Airway epithelial cell (primary cell): ENCODE measurements at places on chromosomes 6 and 20. TPM values are rescaled to one million over a fixed set of nuclear protein-coding genes. Genes with fewer than 3 reads are reported as not detected.

The ZSCAN31 gene
- total RNA-seq = 4.2 and 5.0 TPM in 2 replicates

The LAMA4 gene
- 1.7 and 2.9 TPM in 2 replicates for total RNA-seq

The KCNQ5 gene
- total RNA-seq = 1.5 and 3.0 TPM in 2 replicates

The RGS17 gene
- total RNA-seq = 3.3 and 3.6 TPM in 2 replicates

The ADGB gene
- total RNA-seq = not detected in 2 replicates

The SNAP91 gene
- not detected in 2 replicates for total RNA-seq

The PTCRA gene
- not detected in 2 replicates for total RNA-seq

The KCNG1 gene
- 23.8 and 24.0 TPM in 2 replicates for total RNA-seq

The SNHG17 gene
- 25.0 and 30.8 TPM in 2 replicates for total RNA-seq

The CST5 gene
- total RNA-seq = not detected in 2 replicates

The ZSCAN23 gene
- total RNA-seq = 0.74 and 1.4 TPM in 2 replicates

The OXT gene
- not detected in 2 replicates for total RNA-seq

The MOXD1 gene
- 0.88 and 1.6 TPM in 2 replicates for total RNA-seq

The CAP2 gene
- total RNA-seq = 2.3 and 3.7 TPM in 2 replicates

The KCNQ2 gene
- total RNA-seq = not detected in 2 replicates

The SAMD3 gene
- not detected in 2 replicates for total RNA-seq

The EFCAB8 gene
- total RNA-seq = not detected in 2 replicates

The C6orf15 gene
- 0.35 and 2.0 TPM in 2 replicates for total RNA-seq

The SLC22A2 gene
- total RNA-seq = not detected in 2 replicates

The GSTA2 gene
- total RNA-seq = not detected in 2 replicates

The IL17A gene
- not detected in 2 replicates for total RNA-seq
